ENCODE measurements at places on chromosomes 4 and X. TPM values are rescaled to one million over a fixed set of nuclear protein-coding genes. Genes with fewer than 3 reads are reported as not detected.

CXCL1 gene
- 3.8 TPM for total RNA-seq

CITED1 gene
- 6.0 TPM for total RNA-seq

ITGB1BP2 gene
- total RNA-seq: 3.6 TPM

CPZ gene
- total RNA-seq: 4.9 TPM

DNA sequence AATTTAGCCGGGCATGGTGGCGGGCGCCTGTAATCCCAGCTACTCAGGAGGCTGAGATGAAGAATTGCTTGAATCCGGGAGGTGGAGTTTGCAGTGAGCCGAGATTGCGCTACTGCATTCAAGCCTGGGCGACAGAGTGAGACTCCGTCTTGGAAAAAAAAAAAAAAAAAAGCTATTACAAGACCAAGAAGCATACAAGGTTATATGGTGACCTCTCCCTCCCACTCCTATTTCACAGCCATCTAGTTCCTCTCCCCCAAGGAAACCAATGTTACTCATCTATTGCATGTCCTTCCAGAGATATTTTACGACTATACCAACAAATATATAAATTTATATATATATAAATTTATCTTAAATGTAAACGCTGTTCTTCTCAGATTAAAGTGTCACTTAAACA lies 3.2 kb downstream of the SLC9A7 start:
- no peak overlapping the region for H3K27ac ChIP-seq
- H3K4me1 ChIP-seq: no peaks in the 10 kb centered on the region

- no peaks in the 10 kb centered on the region for H3K36me3 ChIP-seq
- no peak overlapping the region for H3K4me3 ChIP-seq
- DNase-seq: no peak
- no peak overlapping the region for H3K27ac ChIP-seq
- no peaks in the 10 kb centered on the region for H3K27me3 ChIP-seq
- no peaks in the 10 kb centered on the region for H3K4me1 ChIP-seq
Observed at GRCh38 chrX:68375803-68376202, 57.5 kb downstream of the OPHN1 start.

DNA sequence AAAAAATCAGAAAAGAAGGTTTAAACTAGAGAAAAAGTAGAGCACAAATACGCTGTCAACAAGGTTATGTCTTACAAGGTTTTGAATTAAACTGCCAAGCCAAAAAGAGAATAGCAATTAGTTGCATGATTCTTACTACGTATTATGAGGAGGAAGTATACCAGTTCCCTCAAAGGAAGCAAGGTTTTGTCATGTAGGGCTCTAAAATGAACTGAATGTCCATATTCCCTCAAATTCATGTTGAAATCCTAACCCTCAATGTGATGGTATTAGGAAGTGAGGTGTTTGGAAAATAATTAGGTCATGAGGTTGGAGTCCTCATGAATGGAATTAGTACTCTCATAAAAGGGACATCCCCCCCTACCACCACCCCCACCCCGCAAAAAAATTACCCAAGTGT lies 201.0 kb downstream of the FBXW7 start:
- no peak overlapping the region for H3K4me3 ChIP-seq
- H3K27ac ChIP-seq: no peak overlapping the region
- DNase-seq: no peak
- H3K36me3 ChIP-seq: peaks cover 27% of the 10 kb centered on the region
- H3K27me3 ChIP-seq: no peaks in the 10 kb centered on the region
- no peaks in the 10 kb centered on the region for H3K4me1 ChIP-seq

GRCh38 chr4:35500812-35501211 lies 743.5 kb downstream of the ARAP2 start:
- no peak overlapping the region for H3K4me3 ChIP-seq
- no peak overlapping the region for H3K27ac ChIP-seq
- H3K36me3 ChIP-seq: no peaks in the 10 kb centered on the region
- no peak for DNase-seq

- H3K27me3 ChIP-seq: no peaks in the 10 kb centered on the region
- no peak overlapping the region for H3K4me3 ChIP-seq
- H3K4me1 ChIP-seq: peaks cover 31% of the 10 kb centered on the region
- H3K27ac ChIP-seq: no peak overlapping the region
- H3K36me3 ChIP-seq: peaks cover 5% of the 10 kb centered on the region
Observed at GRCh38 chr4:86450861-86451260, 91.0 kb upstream of the MAPK10 start.

DNA sequence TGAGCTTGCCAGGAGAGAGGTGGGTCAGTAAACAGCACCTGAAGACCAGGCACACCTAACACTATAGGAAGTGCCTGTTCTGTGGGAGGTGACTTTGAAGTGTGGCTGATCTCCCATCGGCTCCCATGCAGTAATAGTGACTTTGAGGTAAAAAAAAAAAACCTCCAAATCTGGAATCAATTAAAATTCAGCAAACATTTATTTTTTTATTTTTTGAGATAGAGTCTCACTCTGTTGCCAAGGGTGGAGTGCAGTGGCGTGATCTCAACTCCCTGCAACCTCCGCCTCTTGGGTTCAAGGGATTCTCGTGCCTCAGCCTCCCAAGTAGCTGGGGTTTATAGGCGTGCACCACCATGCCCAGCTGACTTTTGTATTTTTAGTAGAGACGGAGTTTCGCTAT lies 32.4 kb downstream of the ARHGAP10 start:
- H3K4me1 ChIP-seq: peaks cover 22% of the 10 kb centered on the region
- no peaks in the 10 kb centered on the region for H3K27me3 ChIP-seq
- no peak overlapping the region for H3K4me3 ChIP-seq
- no peak overlapping the region for H3K27ac ChIP-seq
- no peak for DNase-seq

DNA sequence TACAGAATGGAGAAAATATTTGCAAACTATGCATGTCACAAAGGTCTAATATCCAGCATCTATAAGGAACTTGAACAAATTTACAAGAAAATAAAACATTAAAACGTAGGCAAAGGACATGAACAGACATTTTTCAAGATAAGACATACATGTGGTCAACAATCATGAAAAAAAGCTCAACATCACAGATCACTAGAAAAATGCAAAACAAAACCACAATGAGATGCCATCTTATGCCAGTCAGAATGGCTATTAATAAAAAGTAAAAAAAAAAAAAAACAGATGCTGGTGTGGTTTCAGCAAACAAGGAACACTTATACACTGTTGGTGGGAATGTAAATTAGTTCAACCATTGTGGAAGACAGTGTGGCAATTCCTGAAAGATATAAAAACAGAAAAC lies 75.8 kb upstream of the IL13RA2 start:
- no peaks in the 10 kb centered on the region for H3K4me1 ChIP-seq
- H3K4me3 ChIP-seq: no peak overlapping the region
- DNase-seq: no peak
- H3K27ac ChIP-seq: no peak overlapping the region
- peaks cover 20% of the 10 kb centered on the region for H3K36me3 ChIP-seq

- H3K4me3 ChIP-seq: no peak overlapping the region
- H3K27me3 ChIP-seq: no peaks in the 10 kb centered on the region
- peaks cover 21% of the 10 kb centered on the region for H3K36me3 ChIP-seq
- H3K27ac ChIP-seq: no peak overlapping the region
- H3K4me1 ChIP-seq: peaks cover 16% of the 10 kb centered on the region
Observed at GRCh38 chrX:97597954-97598353, 714.2 kb downstream of the RPA4 start.

- H3K4me3 ChIP-seq: no peak overlapping the region
- H3K4me1 ChIP-seq: peaks cover 6% of the 10 kb centered on the region
- H3K27ac ChIP-seq: no peak overlapping the region
- peaks cover 30% of the 10 kb centered on the region for H3K27me3 ChIP-seq
- no peak for DNase-seq
Observed at GRCh38 chr4:154622598-154622997, 10.1 kb upstream of the FGG start.

- DNase-seq: no peak
- H3K27ac ChIP-seq: no peak overlapping the region
- no peaks in the 10 kb centered on the region for H3K27me3 ChIP-seq
- H3K4me3 ChIP-seq: no peak overlapping the region
Observed at GRCh38 chrX:11398785-11399184, 105.6 kb downstream of the AMELX start.
